CD4-positive, alpha-beta T cell (primary cell): ENCODE measurements at places on chromosomes 5 and 9.

DNA sequence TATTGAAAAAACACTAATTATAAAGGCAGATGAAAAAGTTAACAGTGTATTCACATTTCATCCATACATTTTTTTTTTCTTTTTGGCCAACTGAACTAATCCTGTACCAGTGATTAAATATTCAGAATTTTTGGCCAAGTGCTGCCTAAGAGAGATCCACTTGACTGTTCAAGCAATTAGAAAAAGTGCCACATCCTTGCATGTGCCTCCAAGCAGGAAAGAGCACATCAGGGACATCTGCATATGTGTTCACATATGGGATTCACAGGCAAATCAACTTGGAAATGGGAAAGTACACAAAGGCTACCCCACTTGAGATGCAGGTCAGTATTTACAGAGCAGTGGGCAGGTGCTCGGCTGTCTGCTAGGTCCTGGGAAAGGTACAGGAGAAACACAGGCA, 163.3 kb upstream of the LHFPL2 start:
- no peak for DNase-seq

GRCh38 chr9:93003552-93004407, 54.7 kb upstream of the SUSD3 start:
- peak; percentile 49 for DNase-seq

DNA sequence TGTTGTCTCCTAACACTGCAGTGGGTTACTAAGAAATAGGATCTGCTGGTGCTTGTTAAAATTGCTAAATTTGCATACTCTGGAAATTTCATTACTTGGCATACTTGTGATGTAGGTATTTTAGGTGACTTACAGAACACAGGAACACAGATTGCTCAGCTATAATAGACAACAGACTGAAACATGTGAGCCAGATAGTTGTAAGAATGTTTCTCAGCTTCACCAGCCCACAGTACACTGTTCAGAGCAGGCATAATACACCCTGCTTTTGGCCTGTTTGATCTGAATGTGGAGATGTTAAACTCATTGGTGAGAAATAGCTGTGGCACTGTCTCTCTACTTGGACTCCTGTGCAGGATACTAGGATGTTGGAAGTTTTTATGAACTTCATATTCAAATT, 275.7 kb downstream of the CSNK1G3 start:
- no peak for DNase-seq

DNA sequence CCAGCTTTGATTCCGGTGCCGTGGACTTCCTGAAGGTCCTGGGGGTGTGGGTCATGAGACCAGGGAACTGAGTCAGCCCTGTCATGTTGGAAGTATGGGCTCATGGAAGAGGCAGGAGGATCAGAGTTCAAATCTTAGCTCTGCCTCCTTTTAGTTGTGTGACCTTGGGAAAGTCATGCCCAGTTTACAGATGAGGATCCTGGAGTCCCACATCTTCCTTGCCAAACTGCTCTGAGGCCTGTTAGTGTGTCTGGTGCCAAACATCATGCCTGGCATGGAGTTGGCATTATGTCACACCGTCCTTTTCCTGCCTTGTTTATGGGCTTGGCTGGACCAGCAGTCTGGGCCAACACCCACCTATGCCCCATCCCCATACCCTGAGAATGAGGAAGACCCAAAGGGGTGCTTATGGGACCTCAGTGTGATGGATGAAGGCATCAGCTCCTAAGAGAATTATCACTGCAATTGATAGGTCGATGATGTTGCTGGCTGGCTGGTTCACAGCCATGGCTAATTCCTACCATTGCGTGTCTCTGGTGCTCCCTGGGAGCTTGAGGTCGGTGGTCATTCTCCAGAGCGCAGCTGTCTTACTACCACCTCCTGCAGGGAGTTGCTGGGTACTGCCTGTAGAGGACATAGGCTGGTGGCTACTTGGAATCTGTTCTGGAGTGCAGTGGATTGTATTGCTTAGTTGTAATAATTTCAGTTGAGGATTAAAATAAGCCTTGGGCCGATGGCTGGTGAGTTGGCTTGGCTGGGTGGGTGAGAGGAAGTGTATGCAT, 140.5 kb upstream of the PITX1 start:
- DNase-seq: no peak

DNA sequence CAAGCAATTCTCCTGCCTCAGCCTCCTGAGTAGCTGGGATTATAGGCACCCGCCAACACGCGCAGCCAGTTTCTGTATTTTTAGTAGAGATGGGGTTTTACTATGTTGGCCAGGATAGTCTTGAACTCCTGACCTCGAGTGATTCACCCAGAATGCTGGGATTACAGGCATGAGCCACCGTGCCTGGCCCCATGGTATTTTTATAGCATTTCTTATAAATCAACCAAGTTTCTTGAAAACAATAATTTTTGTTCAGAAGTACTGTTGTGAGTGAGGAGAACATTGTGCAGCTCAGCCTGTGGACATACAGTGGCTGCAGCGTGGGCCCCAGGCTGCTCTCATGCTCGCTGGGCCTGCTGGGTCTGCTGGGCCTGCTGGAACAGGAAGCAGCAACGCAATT, 45.3 kb downstream of the MAP1B start:
- DNase-seq: no peak

GRCh38 chr5:90483206-90483605, 8.5 kb downstream of the POLR3G start:
- DNase-seq: no peak

GRCh38 chr5:107301999-107302398, 368.7 kb downstream of the EFNA5 start:
- DNase-seq: no peak

DNA sequence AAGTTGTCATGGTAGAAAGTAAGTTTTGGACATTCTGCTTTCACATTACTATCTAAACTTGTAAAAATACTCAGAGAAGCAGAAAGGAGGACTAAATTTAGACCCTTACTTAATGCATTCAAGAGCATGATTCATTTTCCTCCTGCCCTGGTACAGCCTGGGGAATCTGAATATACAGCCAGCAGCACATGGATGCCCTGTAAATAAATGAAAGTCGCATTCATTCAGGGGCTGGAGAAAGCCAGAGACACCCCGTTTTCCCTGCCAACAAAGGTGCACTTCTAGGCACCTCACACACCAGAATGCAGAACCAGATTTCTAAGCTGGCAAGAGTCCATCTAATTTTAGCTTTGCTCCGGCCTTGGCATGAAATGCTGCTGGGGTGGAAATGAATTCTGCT, 172.7 kb upstream of the KLF9 start:
- no peak for DNase-seq

- DNase-seq: peak; percentile 15
Observed at GRCh38 chr9:134377976-134378375, 51.7 kb downstream of the RXRA start.

DNA sequence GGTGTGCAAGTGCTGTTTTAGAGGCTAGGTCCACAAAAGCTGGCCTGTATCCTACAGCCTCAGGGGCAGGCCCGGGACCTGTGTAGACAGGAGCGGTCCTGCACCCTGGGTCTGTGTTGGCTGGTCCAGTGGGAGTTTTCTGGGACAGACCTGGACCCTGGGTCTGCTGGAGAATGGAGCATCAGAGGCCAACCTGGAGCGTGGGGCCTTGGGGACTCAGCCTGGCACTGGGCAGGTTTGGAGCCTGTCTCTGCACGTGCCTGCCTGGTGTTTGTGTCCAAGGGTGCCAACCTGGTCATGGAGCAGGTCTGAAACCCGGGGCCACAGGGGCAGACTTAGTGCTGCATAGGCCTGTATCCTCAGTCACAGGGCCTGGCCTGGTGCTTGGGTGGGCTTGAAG, 45.8 kb downstream of the SRFBP1 start:
- no peak for DNase-seq

DNA sequence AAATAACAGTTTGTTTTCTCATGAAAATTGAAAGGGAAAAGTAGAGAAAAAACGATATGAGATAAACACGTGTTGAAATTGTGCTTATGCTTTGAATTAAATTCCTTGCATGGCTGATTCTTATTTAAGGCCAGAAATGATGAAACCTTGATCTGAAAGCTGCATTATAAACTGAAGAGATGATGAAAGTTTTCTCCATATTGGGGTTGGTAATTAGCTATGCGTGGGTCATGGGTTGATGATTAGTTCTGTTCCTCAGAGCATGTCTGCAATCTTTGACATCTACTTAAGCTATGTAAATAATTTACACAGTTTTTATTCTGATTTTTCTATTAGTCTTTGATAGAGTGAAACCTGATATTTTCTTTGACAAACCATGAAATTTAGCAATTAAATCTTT, 264.1 kb downstream of the CD180 start:
- no peak for DNase-seq

DNA sequence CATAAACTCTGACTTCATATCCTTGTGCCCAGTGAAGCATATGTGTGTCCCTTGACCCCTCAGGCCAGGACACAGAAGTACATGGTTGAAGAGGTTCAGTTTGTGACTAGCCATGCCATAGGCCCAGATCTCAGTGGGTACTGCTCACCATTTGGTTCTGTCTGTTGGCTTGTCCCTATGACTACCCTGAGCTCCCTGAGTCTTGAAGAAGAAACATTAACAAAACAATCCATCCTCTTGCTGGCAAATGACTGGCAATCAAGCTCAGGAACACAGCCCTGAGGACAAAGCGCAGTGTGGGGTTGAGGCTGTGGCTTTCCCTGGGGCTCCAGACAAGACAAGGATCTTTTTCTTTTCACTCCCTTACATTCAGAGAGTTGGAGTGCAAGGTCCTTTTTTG, 46.3 kb downstream of the TNFAIP8 start:
- DNase-seq: no peak

GRCh38 chr9:122816163-122816867, 12.1 kb downstream of the PDCL start:
- DNase-seq: peak; percentile 33

- DNase-seq: peak; percentile 23
Observed at GRCh38 chr9:69945671-69946141, 97.9 kb upstream of the MAMDC2 start.

GRCh38 chr9:96343515-96344360, 39.8 kb downstream of the SLC35D2 start:
- DNase-seq: no peak

DNA sequence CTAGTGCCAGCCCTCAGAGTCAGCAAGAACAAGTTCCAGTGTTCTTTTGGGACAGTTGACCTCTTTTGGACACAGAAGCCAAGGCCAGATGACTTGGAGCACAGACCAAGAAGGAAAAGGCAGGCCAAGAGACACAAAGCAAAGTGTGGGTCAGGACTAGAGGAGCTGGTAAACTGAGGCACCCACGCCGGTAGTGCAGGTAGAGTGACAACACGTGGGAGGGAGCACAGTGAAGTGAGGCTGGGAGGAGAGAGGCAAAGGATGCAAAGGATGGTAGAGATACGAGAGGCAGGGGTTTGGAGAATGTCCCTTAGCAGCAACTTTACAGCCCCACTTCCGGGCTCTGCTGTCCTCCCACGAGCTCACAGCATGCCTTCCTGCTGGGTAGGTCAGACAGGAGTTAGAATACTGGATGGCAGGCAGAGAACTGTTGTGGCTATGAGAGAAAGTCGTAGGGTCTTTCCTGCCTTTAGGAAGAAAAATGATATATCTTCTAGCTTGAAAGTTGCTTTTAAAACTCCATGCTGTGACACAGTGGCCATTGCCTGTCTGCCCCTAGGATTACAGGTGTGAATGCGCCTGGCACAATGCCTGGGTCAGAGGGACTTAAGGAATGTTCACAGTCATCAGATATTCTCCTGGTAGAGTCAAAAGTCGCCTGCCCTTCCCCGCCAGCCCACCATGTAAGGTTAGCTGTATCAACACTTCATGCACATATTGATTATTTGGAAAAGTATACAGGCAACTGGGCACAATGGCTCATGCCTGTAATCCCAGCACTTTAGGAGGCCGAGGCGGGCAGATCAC, 97.9 kb downstream of the PDE8B start:
- no peak for DNase-seq

- DNase-seq: no peak
Observed at GRCh38 chr5:6788439-6788838, 75.2 kb downstream of the TENT4A start.

DNA sequence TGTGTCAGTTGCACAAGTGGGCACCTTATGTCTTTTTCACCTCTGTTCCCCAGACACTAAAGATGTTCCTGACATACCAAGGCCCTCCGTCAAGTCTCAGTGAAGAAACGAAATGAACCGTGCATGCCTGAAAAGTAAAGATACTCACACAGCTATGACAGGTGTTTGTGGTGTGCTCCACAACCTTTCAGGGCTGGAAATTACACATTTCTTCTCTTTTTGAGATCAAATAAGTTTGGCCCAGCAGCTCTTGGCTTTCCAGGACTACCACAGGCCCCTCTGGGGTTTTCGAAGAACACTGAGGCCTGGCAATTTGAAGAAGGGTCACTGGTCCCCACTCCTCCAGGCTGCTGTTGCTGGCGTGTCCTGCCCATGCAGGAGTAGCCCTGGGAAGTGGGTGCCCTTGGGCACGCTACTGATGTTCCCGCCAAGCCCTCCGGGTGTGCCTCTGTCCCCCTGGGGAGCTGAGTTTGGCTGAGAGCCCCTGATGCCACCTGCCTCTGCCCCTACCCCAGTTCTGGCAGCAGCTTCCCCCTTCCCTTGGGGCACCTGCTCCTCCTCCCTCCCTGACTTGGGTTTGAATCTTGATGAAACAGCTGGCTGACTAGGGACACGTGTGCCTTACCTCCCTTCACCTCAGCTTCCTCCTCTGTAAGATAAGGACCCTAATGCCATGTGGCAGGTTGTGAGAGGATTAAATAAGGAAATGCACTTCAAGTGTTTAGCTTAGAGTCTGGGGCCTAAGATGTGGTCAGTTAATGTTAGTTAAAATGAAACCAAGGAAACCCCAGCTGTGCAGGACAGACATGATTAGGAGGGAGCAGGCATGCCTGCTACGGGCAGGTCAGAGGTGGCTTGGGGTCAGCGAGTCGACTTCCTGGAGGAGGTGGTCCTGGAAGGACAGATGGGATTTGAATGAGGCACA, 49.1 kb upstream of the GADD45G start:
- no peak for DNase-seq

- DNase-seq: no peak
Observed at GRCh38 chr9:71725590-71726338, 42.5 kb downstream of the CEMIP2 start.

GRCh38 chr5:95669985-95670384, 12.8 kb downstream of the SPATA9 start:
- DNase-seq: no peak

GRCh38 chr9:479971-480350, 265.3 kb downstream of the DOCK8 start:
- DNase-seq: no peak

DNA sequence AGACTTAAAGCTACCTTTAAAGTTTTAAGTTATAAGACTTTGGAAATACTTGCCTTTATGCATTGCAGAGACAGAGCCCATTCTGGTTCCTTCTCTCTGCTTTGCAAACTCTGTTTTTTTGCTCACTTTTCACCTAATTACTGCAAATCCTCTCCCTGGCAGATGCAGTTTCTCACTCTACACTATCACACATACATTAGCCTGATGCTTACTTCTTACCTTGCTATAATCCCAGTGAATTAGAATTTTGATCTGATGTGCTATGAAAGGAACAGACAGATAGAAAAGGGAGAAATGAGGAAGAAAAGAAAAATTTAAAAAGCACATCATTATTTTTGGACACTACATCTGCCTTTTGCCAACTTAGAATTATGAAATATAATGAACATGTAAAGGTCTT, 489.5 kb upstream of the EDIL3 start:
- DNase-seq: no peak

DNA sequence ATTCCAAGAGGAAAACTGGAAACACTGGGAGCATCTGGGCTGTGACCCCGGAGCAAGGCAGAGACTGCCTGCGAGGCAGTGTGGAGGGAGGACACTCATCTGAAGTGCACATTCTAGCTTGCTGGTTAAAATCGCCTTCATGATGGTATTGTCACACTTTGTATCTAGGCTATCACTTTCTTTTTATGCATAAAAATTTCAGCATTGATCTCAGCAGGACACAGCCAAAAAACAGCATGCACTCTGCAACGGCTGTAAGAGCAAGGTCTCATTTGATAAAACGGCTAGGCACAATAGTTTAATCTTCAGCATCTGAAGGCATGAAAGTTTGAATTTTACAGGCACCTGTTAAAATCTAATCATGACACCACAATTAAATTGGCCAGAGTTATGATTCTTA, 110.8 kb upstream of the IRX1 start:
- no peak for DNase-seq
